ENCODE measurements at places on chromosomes 1 and 21.
A peak's percentile ranks its signal among the peaks of the same experiment; 100 is the strongest.

DNA sequence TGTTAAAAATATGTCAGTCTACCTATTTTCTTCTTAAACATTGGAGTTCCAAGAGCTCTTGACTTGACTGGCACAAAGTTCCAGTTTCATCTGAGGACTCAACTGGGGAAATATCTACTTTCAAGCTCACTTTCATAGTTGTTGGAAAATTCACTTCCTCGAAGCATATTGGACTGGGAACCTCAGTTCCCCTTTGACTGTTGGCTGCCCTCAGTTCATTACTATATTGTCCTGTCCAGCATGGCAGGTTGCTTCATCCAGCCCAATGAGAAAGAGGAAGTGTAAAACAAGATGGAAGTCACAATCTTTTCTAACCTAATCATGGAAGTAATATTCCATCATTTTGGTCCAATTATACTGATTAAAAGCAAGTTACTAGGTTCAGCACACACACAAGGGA is 54.3 kb downstream of the ZNF697 start:
- DNase-seq = no peak

GRCh38 chr1:160115545-160116282 is at the start of gene ATP1A2:
TSS of gene ATP1A2 (plus strand) at chr1:160115759. CDS start at chr1:160115862, 103 bp downstream.
- DNase-seq = peak; percentile 52

DNA sequence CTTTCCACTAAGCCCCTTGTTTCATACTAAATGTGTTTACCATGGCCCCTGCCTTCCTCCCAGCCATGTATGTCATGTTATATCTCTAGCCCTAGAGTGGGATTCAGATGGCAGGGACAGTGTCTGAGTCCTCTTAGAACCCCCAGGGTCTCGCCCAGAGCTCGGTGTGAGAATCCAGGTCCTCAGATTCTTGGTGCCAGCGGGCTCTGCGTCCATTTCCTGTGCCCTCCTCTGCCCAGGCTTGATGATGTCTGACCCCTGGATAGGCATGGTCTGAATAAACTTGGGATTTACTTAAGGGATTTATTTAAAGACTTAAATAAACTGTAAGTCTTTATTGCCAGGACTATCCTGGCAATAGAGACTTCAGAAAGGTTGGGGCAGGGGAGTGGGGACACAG is 6.2 kb upstream of the KISS1 start:
- DNase-seq = no peak

DNA sequence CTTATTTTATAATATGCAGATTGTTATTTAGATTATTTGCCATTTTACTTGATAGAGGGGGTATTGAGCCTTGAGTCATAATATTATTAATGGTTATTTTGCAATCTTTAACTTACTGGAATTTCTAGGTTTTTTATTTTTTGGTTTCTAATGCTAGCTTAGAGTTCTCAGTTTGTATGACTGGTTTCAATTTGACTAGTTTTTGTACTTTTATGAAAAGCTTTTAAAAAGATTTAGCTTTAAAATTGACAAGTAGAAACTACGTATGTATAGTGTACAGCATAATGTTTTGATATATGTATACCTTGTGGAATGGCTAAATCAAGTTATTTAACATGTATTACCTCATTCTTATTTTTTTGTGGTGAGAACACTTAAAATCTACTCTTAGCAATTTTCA is 41.5 kb downstream of the CEP350 start:
- no peak for DNase-seq

- DNase-seq = no peak
Observed at GRCh38 chr21:41373763-41374162, 11.9 kb downstream of the MX2 start.

DNA sequence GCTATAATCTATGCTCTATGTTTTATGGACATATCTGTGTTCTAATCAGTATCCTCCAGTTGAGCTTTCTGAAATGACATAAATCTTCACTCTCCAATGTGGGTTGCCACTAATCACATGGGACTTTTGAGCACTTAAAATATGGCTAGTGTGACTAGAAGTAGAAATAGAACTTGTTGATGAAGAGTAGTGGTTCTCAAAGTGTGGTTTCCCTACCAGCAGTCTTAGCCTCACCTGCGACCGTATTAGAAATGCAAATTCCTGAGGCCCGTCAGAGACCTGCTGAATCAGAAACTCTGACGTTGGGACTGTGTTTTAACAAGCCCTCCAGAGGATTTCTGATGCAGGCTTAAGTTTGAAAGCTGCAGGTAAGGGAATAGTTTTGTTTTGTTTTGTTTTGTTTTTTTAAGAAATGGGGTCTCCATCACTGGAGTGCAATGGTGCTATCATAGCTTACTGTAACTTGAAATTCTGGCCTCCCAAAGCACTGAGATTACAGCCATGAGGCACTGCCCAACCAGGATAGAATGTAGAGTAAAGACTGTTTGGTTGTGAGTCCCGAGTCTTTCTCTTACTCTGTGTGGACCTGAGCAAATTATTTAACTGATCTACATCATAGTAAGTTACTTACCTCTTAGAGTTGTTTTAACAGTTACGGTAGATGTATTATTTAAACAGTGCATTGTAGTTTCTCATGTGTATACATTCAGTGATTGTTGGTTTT is 21.7 kb downstream of the GLRX2 start:
- DNase-seq = no peak

DNA sequence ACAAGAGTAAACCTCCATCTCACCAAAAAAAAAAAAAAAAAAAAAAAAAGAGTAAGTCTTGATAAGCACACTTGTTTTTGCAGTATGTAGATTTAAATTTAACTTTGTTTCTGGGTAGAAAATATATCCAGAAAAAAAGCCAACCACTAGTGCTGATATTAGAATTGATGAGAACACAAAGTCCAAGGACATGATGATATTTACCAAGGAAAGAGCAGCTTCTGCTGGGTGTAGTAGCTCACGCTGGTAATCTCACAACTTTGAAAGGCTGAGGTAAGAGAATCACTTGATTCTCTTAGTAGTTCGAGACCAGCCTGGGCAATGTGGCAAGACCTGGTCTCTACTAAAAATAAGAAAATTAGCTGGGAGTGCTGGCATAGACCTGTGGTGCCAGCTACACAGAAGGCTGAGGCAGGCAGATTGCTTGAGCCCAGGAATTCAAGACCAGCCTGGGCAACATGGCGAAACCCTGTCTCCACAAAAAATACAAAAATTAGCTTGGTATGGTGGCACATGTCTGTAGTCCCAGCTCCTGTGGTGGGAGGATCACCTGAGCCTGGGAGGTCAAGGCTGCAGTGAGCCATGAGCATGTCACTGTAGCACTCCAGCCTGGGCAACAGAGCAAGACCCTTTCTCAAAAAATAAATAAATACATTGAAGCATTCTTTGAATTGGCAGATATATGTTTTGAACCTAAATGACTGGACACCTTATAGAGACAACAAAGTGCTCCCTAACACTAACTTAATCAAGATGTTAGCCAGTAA is 63.6 kb upstream of the CACYBP start:
- DNase-seq = no peak

GRCh38 chr1:45820788-45821187 is 17.4 kb downstream of the MAST2 start:
- DNase-seq = no peak

GRCh38 chr1:21077085-21077484 is 99.6 kb downstream of the EIF4G3 start:
- no peak for DNase-seq

GRCh38 chr1:82695443-82695842 is 894.7 kb downstream of the ADGRL2 start:
- DNase-seq = no peak

GRCh38 chr1:78622548-78622947 is 2.3 kb downstream of the IFI44L start:
- no peak for DNase-seq

GRCh38 chr1:162150112-162150511 is 80.6 kb downstream of the NOS1AP start:
- DNase-seq = no peak

GRCh38 chr1:235502601-235503402 is 1.4 kb downstream of the B3GALNT2 start:
- DNase-seq = no peak

DNA sequence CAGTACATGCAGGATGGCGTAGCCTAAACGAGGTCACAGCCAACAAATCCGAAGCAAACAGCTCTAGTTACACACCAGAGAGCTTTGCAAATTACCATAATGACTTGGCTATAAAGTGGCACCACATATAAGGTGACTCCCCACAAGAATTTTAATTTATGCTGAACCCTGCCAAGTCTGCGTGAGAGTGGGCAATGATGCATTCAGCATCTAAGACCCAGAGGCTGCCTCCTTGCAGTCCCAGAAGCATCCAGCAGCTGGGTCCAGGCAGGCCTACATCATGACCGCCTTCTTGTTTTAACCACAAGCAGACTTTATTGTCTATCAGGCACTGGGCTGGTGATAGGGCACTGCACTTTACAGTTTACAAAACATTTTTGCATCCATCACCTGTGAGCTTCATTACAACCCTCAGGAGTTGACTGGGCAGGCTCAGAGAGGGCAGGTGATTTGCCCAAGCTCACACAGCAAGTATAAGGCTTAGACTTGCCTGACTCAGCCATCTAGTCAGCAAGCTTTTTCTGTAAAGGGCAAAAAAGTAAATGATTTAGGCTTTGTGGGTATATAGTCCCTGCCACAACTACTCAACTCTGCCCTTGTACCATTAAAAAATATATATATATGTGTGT is 134.6 kb downstream of the GLIS1 start:
- DNase-seq = no peak

GRCh38 chr1:86757272-86757984 is 53.1 kb downstream of the SH3GLB1 start:
- no peak for DNase-seq

DNA sequence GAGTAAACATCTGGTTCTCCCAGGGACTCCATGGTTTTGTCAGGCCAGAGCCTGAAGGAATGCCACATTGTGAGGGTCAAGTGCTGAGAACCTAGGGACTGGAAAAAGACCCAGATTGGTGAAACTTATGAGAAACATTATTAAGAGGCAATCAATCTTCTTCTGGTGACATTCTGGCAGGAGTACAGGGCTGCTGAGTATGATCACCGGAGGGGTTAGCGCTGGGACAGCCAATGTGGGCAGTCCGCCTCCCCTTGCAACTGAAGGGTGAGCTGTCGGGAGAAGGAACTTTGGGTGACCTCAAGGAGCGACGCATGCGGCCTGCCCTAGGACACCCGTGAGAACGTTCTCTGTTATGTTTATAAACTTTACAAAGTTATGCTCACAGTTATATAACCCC is 429.0 kb downstream of the LMO4 start:
- DNase-seq = no peak

DNA sequence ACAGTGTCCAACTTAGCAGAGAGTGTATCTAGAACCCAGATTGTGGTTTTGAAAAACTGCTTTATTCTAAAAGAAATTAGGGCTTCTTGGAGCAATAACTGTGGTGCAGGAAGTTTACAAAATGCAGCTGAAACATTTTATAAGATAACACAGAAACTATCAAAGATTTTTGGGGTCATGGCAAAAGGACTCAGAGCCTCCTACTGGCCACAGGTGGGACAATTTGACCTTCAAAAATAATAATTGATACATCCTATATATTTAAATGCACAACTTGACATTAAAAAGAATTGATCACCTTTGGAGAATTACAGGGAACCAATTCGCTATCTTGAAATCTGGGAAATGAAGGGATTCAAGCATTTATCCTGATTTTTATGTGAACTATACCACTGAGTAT is 235.2 kb downstream of the RPS6KC1 start:
- DNase-seq = no peak

GRCh38 chr1:220462752-220463151 is 65.2 kb upstream of the MARK1 start:
- DNase-seq = no peak

- DNase-seq = peak; percentile 36
Observed at GRCh38 chr21:45496968-45497845, 45.0 kb downstream of the SLC19A1 start.

GRCh38 chr1:40634901-40635655 is 30.4 kb downstream of the RIMS3 start:
- no peak for DNase-seq

GRCh38 chr1:86951430-86951829 is 37.0 kb downstream of the HS2ST1 start:
- no peak for DNase-seq

DNA sequence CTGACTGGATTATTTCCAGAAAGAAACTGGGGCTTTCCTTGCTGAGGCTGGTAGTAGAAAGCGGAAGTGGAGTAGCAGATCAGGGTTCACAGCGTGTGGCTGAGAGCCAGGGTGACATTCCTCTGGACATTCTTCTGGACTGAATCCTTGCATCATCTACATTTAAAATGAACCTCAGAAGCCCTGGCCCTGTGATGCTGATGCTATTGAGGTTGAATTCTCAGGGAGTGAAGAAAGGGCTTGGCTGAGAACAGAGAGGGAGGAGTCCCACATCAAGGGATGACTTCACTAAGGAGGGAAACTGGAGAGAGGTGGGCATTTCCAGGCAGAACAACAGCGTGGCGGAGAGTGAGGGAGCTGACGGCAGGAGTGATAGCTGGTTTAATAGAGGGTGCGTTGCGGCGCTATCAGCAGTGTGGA is 102.3 kb upstream of the LMO4 start:
- DNase-seq = peak; percentile 64

GRCh38 chr1:245588116-245588639 is 433.4 kb downstream of the KIF26B start:
- no peak for DNase-seq

DNA sequence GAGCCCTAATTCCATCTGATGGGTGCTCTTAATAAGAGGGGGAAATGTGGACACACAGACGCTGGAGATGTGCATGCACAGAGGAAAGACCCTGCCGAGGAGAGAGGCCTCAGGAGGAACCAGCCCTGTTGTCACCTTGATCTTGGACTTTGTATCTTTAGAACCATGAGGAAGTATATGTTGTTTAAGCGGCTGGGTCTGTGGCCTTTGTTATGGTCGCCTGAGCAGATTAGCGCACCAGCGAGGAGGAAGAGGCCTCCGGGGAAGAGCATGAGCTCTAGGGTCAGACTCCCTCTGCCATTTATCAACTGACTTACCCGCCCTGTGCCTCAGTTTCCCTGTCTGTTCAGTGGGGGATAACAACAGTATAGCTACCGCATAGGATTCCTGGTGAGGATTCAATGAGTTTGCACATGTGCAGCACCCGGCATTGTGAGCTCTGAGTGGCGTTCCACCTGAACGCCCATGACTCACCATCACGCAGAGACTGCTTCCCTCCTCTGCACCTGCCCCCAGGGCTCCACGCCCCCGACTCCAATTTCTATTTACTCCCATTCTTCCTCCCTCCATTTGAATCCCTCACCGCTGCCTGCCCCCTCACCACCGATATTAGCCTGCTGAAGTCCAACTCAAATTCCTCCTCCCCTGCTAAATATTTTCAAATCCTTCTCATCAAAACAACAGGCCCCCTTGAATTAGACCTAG is 67.2 kb downstream of the ATP5PO start:
- no peak for DNase-seq

- peak; percentile 93 for DNase-seq
Observed at GRCh38 chr1:200409761-200410565, at the start of gene ZNF281. TSS of gene ZNF281 (minus strand) at chr1:200410036. CDS start at chr1:200409705, 331 bp downstream.

DNA sequence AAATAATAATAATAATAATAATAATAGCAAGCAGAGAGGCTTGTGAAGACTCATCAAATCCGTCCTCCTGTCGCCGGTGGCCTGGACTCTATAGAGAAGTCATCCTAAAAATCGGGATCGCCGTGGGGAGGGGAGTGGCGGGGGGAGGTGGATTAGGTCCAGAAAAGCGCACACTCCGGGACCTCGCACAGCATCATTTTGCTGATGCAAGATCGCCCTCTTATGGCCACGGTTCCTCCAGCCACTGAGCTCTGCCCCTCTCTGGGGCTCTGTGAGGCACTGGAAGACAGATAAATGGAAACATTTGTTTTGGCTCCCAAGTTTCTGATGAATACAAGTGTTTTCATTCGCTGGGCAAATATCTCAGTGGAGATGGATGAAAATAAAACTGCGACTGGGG is 612.0 kb downstream of the MATN1 start:
- DNase-seq = peak; percentile 71

Data from testis (tissue), 5 donors.